NCI-H1048 (cell line): ENCODE measurements at places on chromosomes 11 and 22.

- DNase-seq, result no peak
Observed at GRCh38 chr11:39021539-39021938, 2423.5 kb upstream of the RAG2 start.

DNA sequence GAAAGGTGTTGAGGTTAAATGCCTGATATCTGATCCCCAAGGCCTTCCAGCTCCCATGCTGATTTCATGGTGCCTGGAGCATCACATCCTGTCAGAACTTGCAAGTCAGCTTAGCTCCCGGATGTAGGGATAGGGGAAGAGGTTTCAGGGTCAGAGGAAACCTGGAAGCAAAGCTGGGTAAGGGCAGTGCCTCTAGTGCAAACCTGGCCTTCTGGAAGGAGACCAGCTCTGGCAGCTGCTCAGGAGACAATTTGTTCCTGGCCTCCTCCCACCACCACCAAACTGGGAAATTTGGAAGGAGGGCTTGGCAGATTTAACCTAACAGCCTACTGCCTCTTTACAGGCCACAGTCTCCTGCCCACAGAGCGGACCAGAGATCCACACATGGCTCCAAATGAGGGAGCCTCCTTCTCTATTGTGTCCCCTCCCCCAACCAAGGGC lies 9.2 kb upstream of the TSKU start:
- DNase-seq, result no peak

GRCh38 chr11:10496296-10496936 lies 41.4 kb downstream of the AMPD3 start:
- no peak for DNase-seq

GRCh38 chr11:31824332-31824878 lies 13.3 kb upstream of the PAX6 start:
- no peak for DNase-seq

- no peak for DNase-seq
Observed at GRCh38 chr22:27576413-27576812, 225.1 kb downstream of the MN1 start.
